NCI-H1930 (cell line): ENCODE measurements at places on chromosomes 11 and 22.

- no peak for DNase-seq
Observed at GRCh38 chr22:43110927-43111623, 525 bp downstream of the BIK start.

- DNase-seq, result no peak
Observed at GRCh38 chr22:46730568-46731245, 7.3 kb downstream of the CERK start.

DNA sequence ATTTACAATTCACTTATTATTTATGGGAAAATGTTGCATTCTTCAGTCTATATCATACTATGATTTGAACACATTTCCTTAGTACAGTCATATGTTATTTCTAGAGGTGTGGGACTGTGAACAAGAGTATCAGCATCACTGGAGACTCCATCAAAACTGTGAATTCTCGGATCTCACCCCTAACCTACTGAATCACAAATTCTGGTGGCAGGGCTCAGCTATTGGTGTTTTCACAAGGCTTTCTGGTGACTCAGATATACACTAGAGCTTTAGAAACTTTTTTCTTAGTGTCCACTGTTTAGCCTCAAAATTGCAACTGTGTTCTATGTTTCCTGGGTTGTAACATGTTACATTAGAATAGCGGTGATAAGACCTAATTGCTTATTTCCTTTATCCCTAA lies 352.9 kb upstream of the DDI1 start:
- no peak for DNase-seq

DNA sequence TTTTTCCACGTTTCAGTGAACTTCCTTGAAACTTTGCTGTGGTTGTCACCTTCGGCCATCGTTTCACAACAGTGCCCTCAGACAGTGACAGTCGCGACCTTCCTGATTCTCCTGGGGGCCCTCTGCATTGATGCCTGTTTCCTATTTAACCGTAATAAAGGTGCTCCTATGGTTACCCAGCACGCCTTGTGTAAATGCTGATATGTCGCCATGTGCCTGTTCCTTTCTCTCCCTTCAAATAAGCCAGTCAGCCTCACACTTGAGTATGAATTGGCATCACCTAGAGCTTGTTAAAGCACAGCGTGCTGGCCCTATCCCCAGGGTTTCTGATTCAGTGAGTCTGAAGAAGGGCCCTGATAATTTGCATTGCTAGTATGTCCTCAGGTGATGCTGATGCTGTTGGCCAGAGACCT lies 104.8 kb downstream of the MICAL2 start:
- peak; percentile 66 for DNase-seq

DNA sequence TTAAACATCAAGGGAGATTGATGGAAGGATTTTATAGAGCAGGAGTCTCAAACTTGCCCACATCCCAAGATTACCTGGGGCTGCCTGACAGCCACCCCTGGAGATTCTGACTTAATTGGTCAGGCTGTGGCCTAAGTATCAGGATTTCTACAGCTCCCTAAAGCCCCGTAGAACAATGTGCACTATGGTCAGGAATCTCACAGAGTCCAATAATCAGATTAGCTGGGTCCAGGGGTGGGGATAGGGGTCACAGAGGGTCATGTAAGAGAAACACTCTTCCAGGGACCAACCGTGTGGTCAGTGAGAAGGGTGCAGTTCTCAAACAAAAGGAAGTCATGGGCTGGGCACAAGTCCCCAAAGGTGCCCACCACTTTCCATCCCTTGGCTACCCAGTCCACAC lies 20.5 kb upstream of the FBLN1 start:
- DNase-seq, result no peak

DNA sequence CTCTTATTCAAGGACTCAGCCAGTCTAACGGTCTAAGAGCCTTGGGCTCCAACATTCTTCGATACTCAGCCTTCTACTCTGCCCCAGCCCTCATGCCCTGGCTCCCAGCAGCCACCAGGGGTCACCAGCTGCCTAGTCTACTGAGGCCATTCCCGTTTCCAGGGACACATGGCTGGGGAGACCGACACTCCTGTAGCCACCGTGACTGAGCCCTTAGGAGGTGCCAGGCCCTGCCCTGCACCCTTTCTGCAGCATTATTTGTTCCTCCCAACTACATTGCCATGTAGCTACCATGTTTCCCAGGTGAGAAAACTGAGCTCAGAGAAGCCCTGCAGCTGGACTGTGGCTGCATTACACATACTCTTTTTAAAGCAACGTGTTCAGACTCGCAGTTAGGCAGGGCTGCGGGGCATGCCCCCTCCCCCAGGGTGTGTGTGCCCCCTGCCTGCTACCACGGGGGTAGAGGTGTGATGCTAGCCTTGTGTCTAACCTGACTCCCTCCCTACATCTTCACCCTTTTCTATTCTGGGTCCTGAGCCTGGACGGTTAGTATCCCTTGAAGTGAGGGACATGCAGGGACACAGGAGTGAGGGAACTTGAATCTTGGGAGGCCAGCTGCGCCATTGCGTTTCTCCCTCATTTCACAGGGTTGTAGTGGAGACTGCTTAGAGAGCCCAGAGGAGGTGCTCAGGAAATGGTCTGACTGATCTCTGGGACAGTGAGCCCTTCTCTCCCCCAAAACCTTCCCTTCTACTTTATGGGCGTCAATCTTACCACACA lies 17.5 kb downstream of the ATG16L2 start:
- DNase-seq, result peak; percentile 73

GRCh38 chr22:36124666-36125065 lies 35.9 kb downstream of the APOL3 start:
- DNase-seq, result no peak

DNA sequence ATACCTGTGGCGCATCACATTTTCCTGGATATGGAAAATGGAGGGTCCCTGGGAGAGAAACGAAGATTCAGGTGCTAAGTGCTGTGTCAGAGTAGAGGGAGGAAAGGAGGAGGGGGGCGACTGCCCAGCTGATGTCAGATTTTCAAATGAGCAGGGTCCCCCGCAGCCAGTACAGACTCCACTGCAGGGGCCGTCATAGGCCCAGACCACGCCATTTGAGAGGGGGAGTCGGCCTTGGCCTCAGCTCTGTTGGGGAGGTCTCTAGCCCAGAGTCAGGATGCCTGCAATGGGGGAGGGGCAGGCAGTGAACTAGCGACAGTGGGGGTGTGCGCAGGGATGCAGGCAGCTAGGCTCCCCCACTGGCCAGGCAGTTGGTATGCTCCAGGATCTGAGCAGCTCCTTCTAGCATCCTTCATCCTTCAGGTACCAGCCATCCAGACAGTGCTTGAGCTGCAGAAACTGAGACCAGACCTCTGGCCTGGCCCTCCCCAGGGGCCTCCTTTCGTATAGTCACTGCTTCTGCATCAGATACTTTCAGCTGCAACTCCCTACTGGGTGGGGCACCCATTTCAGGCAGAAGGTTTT lies at the start of the genes BSCL2 and GNG3:
BSCL2 (minus strand) TSS at position 148 of the 585 bp plus-strand sequence. CDS start 229 bp downstream, outside the sequence.
GNG3 (plus strand) TSS at position 400 of the 585 bp plus-strand sequence. CDS start 620 bp downstream, outside the sequence.
- DNase-seq, result peak; percentile 24

DNA sequence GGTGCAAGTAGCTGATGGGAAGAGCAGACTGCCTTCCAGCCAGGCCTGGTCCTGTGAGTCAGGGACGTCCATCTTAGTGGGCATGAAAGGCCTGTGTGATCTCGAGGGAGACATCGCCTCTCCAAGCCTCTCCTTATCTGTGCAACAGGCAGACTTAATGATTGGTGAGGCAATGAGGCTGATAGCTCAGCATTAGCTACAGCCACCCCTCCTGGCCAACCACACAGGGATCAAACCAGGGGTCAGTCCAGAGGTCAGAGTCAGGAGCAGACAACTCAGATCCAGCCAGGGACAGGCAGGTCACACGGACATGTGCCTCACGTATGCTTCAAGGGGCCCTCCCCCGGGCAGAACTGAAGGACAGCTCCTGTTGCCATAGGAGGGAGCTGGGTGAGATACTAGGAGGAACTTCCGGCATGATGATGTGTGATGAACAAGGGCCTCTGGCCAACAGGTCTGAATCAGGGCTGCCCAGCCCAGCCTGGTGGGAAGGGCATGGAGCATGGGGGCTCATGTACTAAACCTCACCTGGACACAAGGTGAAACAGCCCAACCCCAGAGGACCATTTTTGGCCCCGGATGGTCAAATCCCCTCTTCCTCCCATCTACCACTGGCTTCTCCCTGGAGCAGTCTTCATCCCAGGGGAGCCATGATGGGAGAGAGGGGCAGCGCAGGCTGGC lies 2.8 kb upstream of the APOC3 start:
- no peak for DNase-seq

GRCh38 chr11:60121264-60121663 lies 32.8 kb downstream of the MS4A2 start:
- DNase-seq, result no peak

- no peak for DNase-seq
Observed at GRCh38 chr11:64892411-64892831, 14.0 kb upstream of the EHD1 start.

DNA sequence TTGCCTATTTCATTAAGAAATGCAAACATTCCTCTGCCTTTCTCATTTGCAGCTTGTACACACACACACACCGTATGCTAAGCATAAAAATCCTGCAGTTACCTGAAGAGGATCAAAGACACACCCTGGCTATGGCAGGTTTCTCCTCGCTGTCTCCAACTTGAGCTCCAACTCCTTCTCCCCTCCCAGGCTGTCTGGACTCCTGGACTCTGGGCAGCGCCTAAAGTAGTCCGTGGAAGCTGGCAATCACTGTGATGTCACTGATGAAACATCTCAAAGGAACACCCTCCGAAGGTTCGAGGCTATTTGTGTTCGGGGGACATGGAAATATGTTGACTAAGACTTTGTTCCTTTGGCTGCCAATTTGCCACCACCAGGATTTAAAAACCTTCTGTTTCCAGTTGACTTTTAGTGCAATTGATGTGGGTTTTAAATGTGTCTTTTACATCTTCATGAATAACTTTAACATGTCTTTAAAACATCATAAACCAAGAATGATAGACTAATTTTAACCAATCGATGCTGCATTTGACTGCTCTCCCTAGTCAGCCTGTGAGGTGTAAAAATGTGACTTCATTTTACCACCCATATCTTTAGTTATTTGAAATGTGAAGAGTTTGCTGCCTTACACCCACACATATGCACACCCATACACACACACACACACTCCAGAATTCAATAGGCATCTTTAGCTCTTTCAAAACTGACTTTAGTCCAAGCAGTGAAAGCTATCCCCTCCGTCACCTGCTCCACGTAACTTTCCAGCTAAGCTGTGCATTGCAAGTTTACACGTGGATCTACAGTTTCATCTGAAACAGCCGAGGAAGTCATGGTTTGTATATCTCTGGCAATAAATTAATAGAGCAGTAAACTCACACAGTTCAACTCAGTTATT lies at the start of gene SLN:
SLN (minus strand) TSS at position 196 of the 895 bp plus-strand sequence.
- DNase-seq, result no peak

- DNase-seq, result no peak
Observed at GRCh38 chr11:41849250-41849649, 389.8 kb upstream of the LRRC4C start.

GRCh38 chr11:72712168-72712751 lies 38.0 kb upstream of the PDE2A start:
- DNase-seq, result no peak

GRCh38 chr11:125214601-125215565 lies 50.3 kb downstream of the PKNOX2 start:
- DNase-seq, result no peak

DNA sequence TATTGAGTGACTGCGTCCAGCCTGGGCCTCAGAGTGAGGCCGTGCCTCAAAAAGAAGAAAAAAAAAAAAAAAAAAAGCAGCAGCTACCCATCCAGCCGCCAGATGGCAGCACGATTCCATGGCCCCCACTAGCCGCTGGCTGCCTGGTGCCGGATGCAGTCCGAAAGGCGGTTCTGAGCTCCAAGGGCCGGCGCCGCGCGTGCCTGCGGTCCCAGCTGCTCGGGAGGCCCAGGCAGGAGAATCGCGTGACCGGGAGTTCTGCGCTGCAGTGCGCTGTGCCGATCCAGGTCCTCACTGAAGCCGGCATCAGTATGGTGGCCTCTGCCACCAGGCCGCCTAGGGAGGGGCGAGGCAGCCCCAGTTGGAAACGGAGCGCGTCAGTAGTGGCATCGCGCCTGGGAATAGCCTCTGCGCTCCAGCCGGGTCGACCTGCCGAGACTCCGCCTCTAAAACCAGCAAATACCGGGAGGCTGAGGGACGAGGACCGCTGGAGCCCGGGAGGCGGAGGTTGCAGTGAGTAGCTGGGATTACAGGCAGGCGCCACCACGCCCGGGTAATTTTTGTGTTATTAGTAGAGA lies 19.3 kb downstream of the SCARF2 start:
- no peak for DNase-seq

DNA sequence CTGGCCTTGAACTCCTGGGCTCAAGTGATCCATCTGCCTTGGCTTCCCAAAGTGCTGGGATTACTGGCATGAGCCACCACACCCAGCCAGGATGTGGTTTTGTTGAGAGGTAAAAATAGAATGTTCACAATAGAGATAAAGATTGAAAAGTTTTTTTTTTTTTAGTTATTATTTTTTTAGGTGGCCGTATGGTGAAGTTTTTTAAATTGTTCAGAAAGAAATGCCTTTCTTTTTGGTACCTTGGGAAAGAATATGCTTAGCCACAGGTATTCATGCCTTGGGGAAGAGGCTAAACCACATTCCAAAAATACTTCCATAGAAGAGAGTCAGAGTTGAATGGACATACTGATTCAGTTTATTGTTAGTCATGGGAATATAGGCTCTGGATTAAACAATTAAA lies 143.4 kb downstream of the C11orf91 start:
- no peak for DNase-seq

DNA sequence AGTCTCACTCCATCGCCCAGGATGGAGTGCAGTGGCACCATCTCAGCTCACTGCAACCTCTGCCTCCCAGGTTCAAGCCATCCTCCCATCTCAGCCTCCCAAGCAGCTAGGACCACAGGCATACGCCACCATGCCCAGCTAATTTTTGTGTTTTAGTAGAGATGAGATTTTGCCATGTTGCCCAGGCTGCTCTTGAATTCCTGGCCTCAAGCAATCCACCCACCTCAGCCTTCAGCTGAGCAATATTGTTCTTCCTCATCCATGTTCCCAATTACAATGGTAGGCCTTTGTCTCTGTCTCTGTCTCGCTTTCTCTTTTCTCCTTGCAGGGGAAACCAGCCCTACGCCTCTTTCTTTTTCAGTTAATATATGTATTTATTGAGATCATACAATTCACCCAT lies 10.3 kb downstream of the HSPA8 start:
- no peak for DNase-seq

GRCh38 chr11:29913352-29913751 lies 103.5 kb downstream of the KCNA4 start:
- no peak for DNase-seq

DNA sequence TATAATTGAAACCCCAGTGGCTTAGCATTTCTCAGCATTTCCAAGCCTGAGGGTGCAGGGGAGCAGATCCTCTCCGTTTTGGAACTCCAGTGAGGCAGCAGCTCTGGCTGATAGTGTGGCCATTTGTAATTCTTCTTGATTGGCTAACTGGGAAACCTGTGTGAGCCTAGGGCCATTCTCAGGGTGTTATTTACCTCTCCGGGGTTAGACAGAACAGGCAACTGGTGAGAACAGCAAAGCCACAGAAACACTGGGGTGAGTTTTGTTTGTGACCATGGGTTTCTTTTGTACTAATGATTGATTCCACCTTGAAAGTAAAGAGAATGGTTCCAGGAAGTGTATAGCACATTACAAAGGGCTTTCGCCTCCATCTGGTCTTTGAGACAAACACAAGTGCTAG lies 2.4 kb upstream of the OR4X2 start:
- no peak for DNase-seq
